ENCODE measurements at places on chromosomes 2 and 18. TPM values are rescaled to one million over a fixed set of nuclear protein-coding genes. Genes with fewer than 3 reads are reported as not detected.

- DNase-seq = no peak
Measured at GRCh38 chr2:147603447-147603846, 241.4 kb upstream of the ACVR2A start.

- DNase-seq = no peak
Measured at GRCh38 chr2:170822290-170823087, 5.8 kb downstream of the GAD1 start.

GRCh38 chr2:37625796-37626571, 45.5 kb downstream of the CDC42EP3 start:
- DNase-seq = no peak

FHL2 gene
- 190 TPM for total RNA-seq

RGPD4 gene
- not detected for total RNA-seq

- no peak for DNase-seq
Measured at GRCh38 chr2:46174345-46175170, 122.6 kb upstream of the EPAS1 start.

MBP gene
- not detected for total RNA-seq

Data from SJSA1 (cell line).